ENCODE measurements at places on chromosomes 16 and 17. TPM values are rescaled to one million over a fixed set of nuclear protein-coding genes. Genes with fewer than 3 reads are reported as not detected.

The HSD17B2 gene
- not detected for total RNA-seq

The GAS2L2 gene
- total RNA-seq: not detected

DNA sequence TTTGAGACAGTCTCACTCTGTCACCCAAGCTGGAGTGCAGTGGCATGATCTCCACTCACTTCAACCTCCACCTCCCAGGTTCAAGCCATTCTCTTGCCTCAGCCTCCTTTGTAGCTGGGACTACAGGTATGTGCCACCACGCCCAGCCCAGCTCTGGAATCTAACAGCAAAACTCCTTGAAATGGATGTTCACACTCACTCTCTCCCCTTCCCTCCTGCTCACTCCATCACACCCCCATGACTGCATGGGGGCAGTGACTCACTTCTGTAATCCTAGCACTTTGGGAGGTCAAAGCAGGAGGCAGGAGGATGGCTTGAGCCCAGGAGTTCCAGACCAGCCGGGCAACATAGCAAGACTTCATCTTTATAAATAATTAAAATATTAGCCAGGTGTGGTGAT is 11.1 kb upstream of the TFAP4 start:
- DNase-seq: no peak
- no peak overlapping the region for H3K4me3 ChIP-seq
- no peak overlapping the region for H3K27ac ChIP-seq
- H3K36me3 ChIP-seq: no peaks in the 10 kb centered on the region
- H3K27me3 ChIP-seq: no peaks in the 10 kb centered on the region

DNA sequence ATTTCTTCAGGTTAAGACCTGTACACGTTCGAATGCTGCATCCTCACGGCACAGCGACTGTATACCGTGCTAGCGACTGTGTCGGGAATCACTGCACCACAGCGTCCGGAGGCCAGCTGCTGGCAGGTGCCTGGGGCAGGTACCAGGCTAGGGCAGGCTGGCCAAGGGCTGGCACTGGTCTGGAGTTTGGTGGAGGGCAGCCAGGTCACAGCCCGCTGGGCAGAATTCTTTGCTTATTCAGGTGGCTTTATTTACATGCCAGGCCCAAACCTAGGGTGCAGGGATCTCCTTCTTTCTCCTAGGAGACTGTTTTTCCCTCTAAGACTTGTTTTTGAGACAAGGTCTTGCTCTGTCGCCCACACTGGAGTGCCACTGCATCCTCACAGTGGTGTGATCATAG is 37.9 kb downstream of the COTL1 start:
- H3K4me3 ChIP-seq: no peak overlapping the region
- no peak overlapping the region for H3K27ac ChIP-seq
- no peak for DNase-seq
- peaks cover 2% of the 10 kb centered on the region for H3K4me1 ChIP-seq
- H3K36me3 ChIP-seq: no peaks in the 10 kb centered on the region

DNA sequence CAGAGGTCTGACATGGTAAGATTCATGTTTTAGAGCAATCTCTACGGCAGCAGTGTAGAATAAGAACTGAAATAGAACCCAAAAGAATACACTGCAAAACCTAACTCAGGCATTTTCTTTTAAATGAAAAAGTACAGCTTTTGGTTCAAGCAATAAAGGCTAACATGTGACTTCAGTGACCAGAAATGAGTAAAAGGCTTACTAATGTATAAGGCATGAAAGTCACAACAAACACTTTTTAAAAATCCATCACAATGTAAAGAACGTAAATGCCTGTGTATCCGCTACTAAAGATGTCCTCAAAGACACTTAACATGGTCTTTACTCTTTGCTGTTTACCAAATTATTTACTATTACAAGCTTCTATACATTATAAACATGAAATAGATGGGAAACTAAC is 16.6 kb downstream of the KIAA0753 start:
- H3K27ac ChIP-seq: no peak overlapping the region
- peaks cover 34% of the 10 kb centered on the region for H3K36me3 ChIP-seq
- no peaks in the 10 kb centered on the region for H3K4me1 ChIP-seq
- no peak overlapping the region for H3K4me3 ChIP-seq

The MYH1 gene
- not detected for total RNA-seq
